Stimulated activated CD8-positive, alpha-beta memory T cell treated with anti-CD3 and anti-CD28 coated beads, Interleukin-15, amount 100 ng/mL, for 4 hours (primary cell): ENCODE measurements at places on chromosomes 6 and 20.

DNA sequence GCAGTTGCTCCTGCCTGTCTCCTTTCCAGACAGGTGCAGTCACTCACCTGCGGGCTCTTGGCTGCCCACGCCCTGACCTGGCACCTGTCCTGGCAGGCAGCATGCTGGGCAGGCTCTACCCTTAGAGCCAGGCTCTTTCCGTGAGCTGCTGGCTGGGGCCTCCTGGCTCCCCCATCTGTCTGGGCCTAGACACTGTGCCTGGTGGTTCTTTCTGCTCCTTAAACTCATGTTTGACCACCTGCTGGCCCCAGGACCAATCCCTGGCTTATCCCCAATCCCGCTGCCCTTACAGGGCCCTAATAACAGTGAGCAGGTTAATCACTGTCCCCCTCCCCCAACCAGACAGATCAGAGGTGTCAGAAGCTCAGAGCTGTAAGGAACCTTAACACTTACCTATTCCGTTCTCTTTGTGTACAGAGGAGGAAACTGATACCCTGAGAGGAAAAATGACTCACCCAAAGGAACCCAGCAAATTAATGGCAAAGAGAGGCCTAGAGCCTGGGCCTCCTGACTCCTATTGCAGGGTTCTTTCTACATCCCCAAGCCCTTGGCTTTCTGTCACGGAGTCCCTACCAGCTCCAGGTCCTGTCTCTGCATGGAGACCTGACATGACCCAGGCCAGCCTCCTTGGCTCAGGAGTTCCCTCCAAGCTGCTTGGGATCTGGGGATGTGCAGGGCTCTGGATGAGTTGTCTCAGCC, 54.7 kb downstream of the RAB44 start:
- DNase-seq = no peak

GRCh38 chr6:99689916-99690685, 83.5 kb downstream of the PRDM13 start:
- no peak for DNase-seq

DNA sequence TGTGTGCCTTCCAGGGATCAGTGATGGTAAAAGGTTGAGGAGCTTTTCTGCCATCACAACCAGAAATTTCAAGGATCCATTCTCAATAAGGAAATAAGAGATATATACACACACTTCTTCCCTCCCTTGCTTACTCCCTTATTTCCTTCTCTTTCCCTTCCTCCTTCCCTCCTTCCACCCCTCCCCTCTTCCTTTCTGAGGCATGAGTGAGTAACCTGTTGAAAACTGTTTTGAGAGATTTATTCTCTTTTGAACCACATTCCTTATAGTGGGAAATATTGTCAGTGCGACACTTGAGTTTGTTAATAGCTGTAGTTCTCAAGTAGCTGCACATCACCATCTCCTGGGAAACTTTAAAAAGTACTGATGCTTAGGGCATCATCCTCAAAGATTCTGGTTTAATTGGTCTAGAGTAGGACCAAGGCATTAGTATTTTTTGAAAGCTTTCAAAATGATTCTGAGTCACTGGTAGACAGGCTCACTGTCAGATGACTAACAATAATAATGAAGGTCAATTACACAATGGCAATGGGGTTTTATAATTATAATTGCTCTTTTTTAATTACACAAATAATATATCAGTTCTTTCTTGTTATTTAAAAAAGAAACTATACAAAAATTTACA, 109.9 kb downstream of the POPDC3 start:
- DNase-seq = no peak

DNA sequence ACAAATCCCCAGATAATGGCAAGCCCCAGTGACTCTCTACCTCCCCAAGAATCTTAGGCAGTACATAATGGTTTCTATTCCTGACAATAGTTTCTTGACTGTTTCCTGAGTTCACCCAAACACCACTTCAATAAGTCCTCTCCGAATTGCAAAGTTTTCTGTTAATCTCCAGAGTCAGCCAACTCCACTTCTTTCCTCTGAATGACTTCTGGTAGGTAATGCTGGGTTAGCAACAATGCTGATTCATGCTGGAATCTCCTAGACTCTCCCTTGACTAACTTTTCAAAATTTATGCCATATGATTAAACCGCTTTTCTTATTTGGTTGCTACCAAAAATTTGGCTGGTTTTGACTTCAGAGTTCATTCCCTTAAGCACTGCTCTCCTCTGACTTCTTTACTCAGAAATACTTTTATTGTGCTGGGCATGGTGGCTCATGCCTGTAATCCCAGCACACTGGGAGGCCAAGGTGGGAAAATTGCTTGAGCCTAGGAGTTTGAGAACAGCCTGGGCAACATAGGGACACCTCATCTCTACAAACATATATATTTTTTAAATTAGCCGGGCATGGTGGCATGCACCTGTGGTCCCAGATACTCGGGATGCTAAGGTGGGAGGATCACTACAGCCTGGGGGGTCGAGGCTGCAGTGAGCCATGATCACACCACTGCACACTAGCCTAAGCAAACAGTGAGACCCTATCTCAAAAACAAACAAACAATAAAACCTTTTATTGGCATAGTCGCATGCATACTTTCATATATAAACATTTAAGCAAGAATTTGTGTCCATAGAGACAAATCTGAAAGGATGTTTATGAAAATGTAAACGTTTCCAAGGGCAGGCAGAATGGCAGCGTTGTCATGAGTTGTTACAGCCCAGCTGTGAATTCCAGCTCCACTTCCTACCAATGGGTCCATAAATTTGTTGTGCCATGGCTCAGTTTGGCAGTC, 249.3 kb upstream of the PLN start:
- DNase-seq = no peak

GRCh38 chr6:53938810-53939209, 144.0 kb downstream of the LRRC1 start:
- DNase-seq = no peak

GRCh38 chr6:122702841-122703240, 76.7 kb upstream of the FABP7 start:
- DNase-seq = no peak

- DNase-seq = no peak
These were observed 6.6 kb downstream of the GMPR start for GRCh38 chr6:16244869-16245451.
